ENCODE measurements at places on chromosomes 5 and 9.

DNA sequence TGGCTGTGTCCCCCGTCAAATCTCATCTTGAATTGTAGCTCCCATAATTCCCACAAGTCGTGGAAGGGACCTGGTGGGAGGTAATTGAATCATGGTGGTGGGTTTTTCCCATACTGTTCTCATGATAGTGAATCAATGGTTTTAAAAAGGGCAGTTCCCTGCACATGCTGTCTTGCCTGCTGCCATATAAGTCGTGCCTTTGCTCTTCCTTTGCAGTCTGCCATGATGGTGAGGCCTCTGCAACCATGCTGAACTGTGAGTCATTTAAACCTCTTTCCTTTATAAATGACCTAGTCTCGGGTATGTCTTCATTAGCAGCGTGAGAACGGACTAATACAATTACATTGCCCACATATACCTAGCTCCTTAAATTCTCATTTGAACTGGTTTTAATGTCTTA, 353.0 kb upstream of the KLF4 start:
- no peak for DNase-seq

GRCh38 chr9:96108691-96109380, 193.1 kb downstream of the HSD17B3 start:
- no peak for DNase-seq

- DNase-seq = no peak
Observed at GRCh38 chr5:135026645-135027265, 7.3 kb downstream of the PITX1 start.

DNA sequence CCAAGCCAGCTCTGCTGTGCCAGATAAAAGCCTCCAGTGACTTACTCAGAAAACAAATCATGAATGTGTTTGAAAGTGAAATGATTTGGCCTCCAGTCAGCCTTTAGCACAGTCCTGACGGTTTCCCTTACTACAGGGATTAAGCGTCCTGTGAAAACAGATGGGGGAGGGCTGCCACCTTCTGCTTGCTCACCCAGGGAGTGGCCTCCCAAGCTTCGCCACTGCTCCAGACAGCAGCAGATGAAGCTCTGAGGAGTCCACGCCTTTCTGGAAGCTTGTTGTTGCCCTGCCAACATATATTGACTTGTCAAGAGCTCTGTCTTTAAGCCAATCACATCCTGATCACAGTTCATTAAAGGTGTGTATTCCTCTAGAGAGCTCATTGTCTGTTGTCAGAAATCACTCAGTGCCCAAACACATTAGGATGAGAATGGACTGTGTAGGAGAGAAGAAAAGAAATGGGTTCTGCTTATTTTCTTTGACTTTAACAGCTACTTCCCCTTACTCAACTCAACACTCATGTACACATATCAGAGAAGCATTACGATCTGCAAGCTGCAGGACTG, 4.9 kb upstream of the FYB1 start:
- peak; percentile 40 for DNase-seq

GRCh38 chr5:91643797-91644196, 260.7 kb upstream of the ARRDC3 start:
- no peak for DNase-seq

GRCh38 chr9:89372230-89372816, 54.0 kb downstream of the SECISBP2 start:
- no peak for DNase-seq

GRCh38 chr9:87381746-87382145, 115.9 kb upstream of the DAPK1 start:
- peak; percentile 14 for DNase-seq

DNA sequence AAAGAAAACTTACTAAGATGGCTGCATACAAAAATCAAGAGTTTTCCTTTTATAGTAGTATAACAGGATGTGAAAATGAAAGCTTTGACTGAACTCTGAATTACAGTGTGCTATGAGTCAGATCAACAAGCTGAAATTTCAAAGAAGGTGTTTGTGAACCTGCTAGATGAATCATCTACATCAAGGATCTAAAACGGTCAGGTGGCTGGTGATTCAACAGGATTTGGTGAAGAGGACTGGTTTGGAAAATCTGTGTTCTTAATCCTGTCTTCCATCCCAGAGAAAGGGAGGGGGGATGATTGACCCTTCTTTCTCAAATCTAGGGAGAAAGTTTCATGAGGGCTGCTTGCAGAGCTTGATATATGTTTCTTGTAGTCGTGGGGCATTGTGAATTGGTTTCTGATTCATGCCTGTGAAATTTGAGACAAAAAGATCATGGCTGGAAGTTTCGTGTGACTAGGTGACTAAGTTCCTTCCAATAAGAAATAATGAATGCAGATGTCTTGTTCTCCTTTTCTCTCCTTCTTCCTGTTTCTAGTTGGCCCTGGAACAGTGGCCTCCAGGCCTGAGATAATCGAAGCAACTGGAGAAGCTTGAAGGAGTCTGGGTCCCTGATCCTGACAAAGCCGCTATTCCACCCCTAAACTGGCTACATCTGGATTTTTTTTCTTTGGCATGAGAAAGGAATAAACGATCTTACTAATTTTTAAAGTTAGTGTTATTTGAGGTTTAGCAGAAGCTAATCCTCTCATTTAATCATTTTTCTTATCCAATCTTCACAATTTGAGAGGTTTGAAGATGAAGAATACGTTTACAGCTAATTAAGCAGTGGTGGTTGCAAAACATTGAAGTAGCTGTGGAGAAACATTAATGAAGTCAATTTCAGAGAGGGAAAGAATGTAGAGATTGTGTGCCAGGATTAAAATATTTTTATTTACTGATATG, 67.2 kb downstream of the MRPS30 start:
- no peak for DNase-seq

GRCh38 chr5:68011801-68012200, 203.8 kb upstream of the PIK3R1 start:
- no peak for DNase-seq

DNA sequence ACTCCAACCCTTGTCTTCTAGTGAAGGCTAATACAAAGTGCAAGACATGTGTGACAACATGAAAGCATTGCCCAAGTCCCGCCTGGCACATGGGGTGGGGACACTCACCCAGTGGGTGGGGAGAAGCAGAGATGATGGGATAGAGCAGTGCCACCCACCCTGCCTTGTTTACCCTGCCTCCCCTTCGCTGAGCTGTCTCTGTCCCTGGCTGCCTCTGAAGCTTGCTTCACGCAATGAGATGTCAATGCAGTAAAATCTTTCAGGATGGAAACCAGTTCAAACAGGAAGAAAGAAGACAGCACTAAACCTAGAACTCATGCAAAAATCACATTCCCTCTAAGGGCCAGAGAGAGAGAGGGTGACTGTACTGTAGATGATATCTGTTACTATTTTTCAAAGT, 148.0 kb downstream of the INSYN2B start:
- DNase-seq = no peak

DNA sequence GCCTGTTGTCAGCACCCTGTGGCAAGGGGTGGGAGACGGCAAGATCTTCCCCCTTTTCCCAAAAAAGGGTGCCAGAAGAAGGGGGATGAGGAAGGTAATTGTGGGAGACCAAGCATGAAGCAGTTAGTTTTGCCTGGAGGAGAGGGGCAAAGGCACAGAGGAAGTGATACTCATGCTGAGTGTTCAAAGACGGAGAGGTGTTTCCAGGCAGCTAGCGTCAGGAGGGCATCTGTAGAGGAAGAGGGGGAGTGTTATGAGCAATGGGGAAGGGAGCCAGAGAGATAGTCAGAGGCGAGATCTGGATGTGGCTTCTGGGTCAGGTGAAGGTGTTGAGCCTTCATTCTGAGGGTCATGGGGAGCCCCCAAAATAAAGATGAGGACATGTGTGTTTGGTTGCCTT, 26.9 kb upstream of the ADAM19 start:
- peak; percentile 5 for DNase-seq

DNA sequence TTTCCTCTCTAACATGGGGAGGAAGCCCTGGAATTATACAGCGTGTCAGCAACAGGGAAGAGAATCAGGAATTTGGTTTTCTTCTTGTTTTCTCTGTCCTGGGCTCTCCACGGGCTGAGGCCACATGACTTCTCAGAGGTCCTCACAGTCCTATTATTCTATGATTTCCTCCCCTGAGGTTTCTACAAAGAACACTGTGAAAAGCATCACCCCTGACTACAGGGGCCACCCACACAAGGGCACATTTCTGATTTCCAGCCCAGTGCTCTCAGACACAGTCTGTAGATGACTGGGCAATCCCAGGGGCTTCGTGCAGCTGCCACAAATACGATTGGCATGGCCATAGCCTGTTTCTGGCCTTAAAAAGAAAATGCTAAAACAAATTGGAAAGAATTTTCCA, 284.9 kb downstream of the CEMIP2 start:
- no peak for DNase-seq

- no peak for DNase-seq
Observed at GRCh38 chr9:71721855-71722254, 46.5 kb downstream of the CEMIP2 start.

- no peak for DNase-seq
Observed at GRCh38 chr9:135919318-135919890, 12.1 kb upstream of the CAMSAP1 start.

GRCh38 chr9:76372336-76372735, 21.9 kb downstream of the RFK start:
- DNase-seq = no peak

DNA sequence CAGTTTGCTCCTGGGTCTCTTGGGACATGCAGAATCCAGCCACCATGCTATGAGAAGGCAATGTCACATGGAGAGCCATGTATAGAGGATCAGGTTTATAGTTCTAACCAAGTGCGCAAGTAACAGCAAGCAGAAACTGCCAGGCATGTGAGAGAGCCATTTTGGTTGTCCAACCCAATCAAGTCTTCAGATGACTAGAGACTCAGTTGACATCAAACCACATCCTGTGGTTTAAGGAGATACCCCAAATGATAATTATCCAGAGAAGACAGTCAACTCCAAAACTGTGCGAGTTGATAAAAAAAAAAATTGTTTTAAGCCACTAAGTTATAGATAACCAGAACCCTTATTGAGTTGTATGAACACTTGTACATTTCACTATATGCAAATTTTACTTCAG, 40.2 kb downstream of the TMEM232 start:
- no peak for DNase-seq

GRCh38 chr5:142726188-142726731, 40.4 kb upstream of the FGF1 start:
- peak; percentile 77 for DNase-seq

DNA sequence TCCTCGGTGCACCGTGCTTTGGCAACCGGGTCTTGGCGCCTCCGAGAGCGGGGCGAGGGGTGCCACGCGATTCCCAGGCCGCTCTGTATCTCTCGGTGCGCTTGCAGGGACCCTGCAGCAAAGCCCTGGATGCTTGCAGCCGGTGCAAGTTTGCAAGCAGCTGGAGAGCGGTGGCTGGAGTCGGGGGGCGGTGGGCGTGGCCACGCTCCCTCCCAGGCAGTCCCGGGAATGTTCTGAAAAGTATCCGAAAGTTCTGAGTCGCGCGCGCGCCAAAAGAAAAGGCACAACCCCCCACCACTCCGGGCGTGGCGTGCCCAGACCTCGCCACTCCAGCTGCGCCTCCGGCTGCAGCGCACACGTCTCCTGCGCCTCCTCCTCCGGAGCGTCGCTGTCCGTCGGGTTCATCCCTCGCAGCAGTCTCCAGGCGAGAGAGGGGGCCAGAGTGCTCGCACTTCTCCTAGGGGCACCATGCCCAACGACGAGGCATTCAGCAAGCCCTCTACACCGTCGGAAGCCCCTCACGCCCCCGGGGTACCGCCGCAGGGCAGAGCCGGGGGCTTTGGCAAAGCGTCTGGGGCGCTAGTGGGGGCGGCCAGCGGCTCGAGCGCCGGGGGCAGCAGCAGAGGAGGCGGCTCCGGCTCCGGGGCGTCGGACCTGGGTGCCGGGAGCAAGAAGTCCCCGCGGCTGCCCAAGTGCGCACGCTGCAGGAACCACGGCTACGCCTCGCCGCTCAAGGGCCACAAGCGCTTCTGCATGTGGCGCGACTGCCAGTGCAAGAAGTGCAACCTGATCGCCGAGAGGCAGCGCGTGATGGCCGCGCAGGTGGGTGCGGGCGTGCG, at the start of gene DMRT1:
Gene DMRT1 (plus strand): TSS at position 327 of the 839 bp plus-strand sequence. CDS start 142 bp downstream, at position 469.
- peak; percentile 20 for DNase-seq
